ENCODE measurements at places on chromosomes 11 and 22.

- DNase-seq: no peak
Observed at GRCh38 chr22:21606775-21607174, 23.0 kb downstream of the YDJC start.

DNA sequence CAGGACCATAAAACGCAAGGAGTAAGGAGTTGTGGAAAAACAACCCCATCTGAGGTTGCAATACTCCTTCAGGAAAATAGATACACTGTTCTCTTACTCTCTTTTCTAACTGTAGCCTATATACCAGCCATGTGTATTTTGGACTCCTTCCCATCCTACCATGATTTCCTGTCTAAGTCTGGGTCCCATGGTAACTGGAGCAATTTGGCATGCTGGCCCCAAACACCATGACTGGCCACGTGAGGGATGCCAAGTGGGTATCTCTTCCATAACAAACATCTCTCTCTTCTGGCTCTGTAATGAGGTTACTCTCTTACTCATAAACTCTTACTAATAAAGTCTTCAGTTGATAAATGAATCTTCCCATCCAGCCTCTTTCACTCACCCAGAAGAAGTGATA is 26.5 kb downstream of the ABTB2 start:
- no peak for DNase-seq

GRCh38 chr11:78870655-78871054 is 296.0 kb upstream of the NARS2 start:
- DNase-seq: peak; percentile 41

GRCh38 chr11:17563231-17563646 is 16.2 kb downstream of the OTOG start:
- peak; percentile 63 for DNase-seq

GRCh38 chr22:28411125-28411524 is 268.5 kb downstream of the TTC28 start:
- DNase-seq: no peak

DNA sequence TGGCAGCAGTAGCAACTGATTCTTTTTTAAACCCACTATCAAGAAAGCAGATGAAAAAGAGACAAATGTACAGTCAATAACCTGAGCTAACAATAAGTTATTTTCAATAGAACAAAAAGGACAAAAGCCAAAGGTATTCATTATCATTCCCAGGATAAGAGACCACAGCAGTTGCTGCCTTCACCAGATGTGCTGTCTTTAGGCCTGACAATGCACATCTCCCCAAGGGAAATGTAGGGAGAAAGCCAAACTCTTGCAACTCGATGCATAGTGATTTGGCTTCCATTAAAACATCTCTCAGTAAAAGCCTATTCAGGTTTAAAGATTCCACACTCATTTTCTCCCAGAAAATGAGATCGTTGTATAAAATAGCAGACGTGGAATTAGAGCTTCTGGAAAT is 210.7 kb downstream of the METTL15 start:
- DNase-seq: no peak

DNA sequence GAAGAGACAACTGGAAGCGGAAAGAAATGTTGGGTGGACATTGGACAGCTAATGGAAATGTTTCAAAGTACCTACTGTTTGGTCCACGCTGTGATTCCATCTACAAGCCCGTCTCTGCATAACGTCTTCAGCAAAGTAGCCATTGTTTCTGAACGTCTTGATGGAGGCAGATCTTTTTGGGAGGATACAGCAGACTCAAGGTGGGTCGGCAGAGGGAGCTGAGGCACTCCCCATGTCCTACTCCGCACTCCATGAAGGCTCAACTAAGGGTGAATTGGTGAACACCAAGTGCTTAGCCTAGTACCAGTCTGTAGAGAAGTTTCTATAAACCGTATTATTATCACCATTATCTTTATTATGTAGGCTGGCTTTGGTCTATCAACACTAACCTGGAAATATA is 45.8 kb downstream of the PRR5L start:
- no peak for DNase-seq
